NCI-H226 (cell line): ENCODE measurements at places on chromosomes 16 and 17.
A peak's percentile ranks its signal among the peaks of the same experiment; 100 is the strongest.

DNA sequence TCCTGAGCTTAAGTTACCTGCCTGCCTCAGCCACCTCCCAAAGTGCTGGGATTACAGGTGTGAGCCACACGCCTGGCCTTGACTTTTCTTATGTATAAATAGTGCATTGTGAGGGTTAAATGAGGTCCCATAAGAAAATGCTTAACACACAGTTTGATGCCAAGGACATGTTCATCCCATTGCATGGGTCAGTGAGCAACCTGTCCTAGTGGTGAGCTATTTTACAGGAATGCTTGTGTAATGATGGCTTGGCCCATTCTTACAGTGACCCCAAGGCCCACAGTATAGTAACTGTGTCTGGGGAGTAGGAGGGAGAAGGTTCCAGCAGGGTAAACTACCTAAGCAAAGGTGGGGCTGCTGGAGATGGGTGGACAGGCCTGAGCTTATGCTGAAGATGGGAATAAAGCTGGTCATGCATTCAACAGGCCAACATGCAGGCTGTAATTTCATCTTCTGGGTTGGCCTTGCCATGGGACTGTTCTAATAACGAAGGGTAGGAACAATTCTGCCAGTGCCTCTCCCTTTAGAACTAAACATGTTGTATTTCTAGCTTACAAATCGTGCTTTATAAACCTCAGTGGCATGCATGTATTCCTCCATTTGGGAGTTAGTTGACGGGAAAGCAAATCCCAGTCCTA, 6.2 kb downstream of the ACSF2 start:
- no peak for DNase-seq

- DNase-seq, result peak; percentile 19
These were observed 43.4 kb downstream of the NEUROD2 start for GRCh38 chr17:39564211-39564848.

DNA sequence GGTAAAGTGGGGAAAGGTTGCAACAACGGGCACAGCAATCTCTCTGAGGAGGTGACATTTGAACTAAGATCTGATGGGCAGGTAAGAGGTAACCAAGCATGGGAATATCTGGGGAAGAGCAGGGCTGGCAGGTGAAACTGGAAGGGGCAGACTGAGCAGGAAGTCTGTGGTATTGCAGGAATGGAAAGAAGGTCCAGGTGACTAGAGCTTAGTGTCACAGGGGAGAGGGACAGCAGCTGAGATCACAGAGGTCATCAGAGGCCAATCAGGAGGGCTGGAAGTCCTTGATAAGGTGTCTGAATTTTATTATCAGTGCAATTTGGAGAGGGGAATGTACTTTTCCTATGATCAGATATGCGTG, 73.3 kb upstream of the DHX40 start:
- no peak for DNase-seq

DNA sequence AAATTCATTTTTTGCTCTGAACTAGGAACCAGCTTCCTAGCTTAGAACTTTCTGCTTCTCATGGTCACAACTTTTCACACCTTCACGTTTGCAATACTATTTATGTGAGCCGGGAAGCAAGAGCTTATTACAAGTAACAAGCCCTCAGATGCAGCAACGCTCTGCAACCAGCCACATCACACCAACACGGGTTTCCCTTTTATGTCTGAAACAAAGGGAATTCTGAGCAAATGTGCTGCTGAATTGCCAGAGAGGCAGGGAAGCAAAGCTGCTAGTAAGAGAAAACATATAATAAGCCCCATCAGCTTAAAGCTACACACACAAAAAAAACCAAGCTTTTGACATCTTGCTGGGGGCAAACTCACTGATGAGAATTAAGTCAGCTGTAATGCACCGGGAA, 122.2 kb downstream of the SLC39A11 start:
- no peak for DNase-seq

DNA sequence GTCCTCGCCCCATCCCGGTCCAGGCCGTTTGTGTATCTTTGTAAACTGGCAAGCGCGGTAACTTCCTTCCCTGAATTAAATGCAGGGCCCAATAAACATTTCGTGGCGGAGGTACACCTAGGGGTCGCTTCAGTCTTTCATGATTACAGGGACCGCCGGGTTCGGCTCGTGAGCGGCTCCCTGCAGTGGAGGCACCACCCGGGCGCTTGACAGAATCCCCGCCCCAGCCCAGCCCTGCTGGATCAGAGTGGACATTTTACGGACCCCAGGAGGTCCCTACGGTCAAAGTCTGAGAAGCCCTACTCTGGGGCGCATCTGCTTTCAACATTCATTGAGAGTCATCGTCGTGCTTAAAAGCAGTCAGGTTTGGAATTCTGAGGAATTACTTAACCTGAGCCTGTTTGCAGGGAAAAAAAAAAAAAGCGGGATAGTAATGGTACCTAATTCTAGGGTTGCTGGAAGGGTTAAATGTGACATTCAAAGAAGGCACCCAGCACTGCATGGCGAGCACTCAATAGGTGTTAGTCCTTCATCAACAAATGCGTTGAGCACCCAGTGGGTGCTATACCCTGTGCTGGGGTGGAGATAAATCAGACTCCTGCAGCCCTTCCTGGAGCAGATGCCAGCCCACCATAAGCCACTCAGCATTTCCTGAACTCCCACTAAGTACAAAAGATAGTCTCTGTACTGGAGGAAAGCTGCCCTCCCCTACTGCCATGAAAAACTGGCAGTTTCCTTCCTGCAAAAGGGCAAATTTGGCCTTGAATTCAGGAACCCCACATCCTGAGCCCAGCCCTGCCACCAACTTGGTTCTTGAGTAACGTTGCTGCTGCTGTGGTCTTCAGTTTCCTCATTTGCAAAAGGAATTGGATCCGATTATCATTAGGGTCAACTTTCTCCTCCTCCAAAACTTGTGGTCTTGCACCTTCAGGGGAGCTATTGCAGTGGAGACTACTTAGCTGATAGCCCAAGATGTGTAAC, 658 bp upstream of the DUSP3 start:
- no peak for DNase-seq

GRCh38 chr17:4407216-4407615, 26.5 kb upstream of the SPNS3 start:
- DNase-seq, result peak; percentile 83

GRCh38 chr17:20805751-20806150, 226.2 kb downstream of the CDRT15L2 start:
- no peak for DNase-seq

DNA sequence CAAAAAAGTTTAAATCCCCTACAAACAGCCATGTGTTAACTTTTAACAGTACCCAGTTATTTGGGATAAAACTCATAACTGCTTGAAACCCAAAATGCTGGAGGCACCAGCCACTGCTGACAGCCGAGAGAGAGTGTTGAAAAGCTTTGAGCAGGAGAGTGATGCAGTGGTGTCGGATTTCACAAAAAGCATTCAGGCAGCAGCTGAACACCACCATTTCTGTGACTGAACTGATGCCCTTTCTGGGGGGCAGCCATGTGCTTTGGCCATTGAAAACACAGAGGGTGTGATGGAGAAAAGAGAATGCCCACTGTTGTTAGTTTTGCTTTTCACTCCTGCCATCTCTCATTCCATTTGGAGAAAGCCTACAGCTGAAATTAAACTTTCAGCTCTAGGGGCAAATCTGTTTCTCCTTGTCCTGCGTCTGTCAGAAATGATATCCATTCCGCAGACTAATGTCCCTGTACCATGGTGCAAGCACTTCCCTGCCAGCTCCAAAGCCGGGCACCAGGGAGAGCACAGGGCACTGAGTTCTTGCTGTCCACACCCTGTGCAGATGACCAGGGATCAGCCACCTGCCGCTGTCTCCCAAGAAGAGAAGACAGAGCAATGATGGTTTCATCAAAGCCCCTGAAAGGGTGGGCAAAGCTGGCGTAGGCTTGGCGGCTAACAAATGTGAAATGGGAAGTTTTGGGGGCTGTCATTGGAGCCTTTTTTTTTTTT, 16.6 kb upstream of the MLYCD start:
- no peak for DNase-seq

GRCh38 chr16:67115639-67116038, 5.9 kb downstream of the PHAF1 start:
- DNase-seq, result peak; percentile 71

- DNase-seq, result peak; percentile 60
These were observed 404.9 kb upstream of the EEF2KMT start for GRCh38 chr16:5502467-5502869.

- DNase-seq, result no peak
These were observed 629.0 kb upstream of the CDH8 start for GRCh38 chr16:62665269-62665668.

GRCh38 chr17:62891659-62892058, 74.4 kb upstream of the TANC2 start:
- no peak for DNase-seq

DNA sequence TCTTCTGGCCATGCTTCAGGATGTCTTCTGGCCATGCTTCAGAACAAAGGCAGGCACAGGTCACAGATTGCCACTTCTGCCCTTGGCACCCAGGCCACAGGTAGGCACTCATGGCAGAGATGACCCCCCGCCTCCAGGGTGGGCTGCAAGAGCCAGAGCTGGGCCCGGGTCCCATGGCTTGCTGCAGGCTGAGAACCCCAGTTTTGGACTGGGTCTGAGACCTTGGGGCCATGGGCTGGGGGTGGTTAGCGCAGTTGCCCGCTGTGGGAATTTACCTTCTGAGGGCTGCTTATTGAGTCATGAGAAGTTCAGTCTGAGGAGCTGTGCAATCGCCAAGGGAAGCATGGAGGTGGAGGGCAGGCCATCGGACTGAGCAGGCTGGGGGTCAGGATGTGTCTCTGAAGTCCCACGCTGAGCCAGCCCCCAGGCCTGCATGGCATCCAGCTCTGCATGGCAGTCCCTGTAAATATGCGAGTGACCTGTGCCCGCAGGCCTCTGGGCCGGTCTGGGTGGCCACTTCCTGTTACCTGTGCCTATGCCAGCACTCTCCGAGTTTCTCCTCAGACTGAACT, 1.7 kb downstream of the ANKRD13B start:
- DNase-seq, result no peak

DNA sequence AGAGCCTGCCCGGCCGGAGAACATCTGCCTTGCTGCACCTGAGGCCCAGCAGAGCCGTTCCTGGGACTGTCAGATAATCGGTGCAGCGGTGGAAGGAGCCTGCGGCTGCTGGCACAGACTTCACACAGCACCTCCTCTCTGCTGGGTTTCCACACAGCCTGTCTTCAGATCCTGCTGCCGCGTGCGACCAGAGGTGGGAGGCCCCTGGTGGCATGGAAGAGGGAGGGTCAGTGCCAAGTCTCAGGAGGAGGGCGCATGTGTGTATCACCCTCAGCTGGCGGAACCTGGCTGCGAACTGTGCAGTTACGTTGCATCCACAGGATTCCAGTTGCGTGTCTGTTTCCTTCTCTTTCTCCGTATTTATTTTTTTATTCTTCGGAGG, 3.3 kb downstream of the CDK5R1 start:
- no peak for DNase-seq

- DNase-seq, result peak; percentile 90
These were observed 206.8 kb downstream of the PRKCA start for GRCh38 chr17:66508896-66509844.

GRCh38 chr17:80781211-80781610, 210.4 kb upstream of the CHMP6 start:
- DNase-seq, result no peak

DNA sequence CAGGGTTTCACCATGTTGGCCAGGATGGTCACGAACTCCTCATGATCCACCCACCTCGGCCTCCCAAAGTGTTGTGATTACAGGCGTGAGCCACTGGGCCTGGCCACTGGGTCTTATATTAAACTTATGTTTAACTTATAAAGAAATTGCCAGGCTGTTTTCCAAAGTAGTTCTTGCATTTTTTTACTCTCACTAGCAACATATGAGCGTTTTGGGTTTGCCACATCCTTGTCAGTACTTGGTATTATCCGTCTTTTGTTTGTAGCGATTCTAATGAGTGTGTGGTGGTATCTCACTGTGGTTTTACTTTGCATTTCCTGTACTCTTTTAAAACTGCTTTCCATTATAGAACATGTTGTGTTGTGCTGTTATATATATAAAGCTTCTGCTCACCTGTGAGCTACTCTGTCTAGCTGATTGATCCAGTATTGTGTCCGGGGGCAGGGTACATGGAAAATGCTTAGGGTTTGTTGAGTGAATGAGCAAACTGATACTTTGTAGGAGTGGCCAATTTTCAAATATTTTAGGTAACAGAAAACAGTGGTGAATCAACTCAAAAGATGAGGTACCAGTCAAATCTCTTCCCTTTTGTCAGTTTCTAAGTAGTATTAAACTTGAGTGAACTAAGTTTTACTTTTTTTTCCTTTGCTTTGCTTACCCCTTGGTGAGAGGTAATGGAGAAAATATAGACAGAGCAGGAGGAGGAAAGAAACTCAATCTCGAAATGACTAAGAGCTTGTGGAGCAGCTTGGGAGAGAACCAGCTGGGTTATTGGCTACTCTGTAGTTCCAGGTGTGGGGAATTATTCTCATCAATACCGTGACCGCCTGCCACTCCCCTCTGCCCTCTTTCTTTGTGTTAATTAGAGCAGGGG, 75.8 kb downstream of the PITPNC1 start:
- no peak for DNase-seq

GRCh38 chr16:55389426-55390073, 65.5 kb downstream of the IRX6 start:
- no peak for DNase-seq

DNA sequence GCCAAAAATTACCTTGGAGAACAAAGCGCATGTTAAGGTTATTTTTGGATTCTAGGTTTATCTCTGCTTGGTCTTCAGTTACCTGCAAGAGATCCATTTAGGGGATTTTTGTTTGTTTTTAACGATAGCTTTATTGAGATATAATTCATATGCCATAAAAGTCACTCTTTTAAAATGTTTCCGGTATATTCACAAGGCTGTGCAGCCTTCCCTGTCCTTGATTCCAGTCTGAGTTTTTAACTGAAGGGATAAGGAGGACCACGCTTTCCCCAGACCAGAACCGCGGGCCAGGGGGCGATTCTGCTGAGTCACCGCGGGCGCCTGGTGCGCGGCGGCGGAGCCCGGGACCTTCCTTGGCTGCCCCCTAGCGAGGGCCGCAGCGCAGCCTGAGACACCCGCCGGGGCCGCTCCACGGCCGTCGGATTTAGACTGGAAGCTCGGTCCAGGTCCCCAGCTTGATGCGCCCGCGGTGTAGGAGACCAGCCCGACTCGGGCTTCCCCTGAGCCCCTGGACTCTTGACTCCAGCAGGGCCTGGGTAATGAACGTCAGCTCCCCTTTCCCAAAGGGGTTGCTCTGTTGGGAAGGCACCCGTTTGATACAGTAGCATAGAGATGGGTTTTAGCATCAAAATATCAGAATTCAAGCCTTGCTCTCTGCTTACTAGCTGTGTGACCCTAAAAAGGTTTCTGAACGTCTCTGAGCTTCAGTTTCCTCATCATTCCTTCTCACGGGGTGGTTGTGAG, 50.0 kb upstream of the STH start:
- DNase-seq, result peak; percentile 58

DNA sequence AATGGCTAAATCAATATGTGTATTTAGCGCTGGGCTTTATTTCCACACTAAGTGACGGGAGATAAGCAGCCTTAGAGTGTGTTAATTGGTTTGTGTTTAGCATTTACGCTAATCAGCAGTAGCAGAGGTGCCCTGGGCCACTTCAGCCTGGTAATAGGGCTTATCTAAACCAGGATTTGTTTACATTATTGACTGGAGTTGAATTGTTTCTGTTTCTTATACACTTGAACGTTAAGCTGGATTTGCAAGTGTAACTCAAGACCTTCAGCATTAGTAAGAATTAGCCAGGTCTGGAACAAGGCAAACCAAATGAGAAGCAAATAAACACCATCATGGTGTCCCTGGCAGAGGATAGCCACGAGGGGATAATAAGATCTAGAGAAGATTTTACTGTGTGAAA, 313.6 kb downstream of the HS3ST4 start:
- no peak for DNase-seq

GRCh38 chr17:63178530-63178929, 212.5 kb downstream of the TANC2 start:
- DNase-seq, result no peak

GRCh38 chr16:75296606-75297005, 45.2 kb upstream of the BCAR1 start:
- no peak for DNase-seq
